Osteoblast (primary cell): ENCODE measurements at places on chromosomes 7 and 10. TPM values are rescaled to one million over a fixed set of nuclear protein-coding genes. Genes with fewer than 3 reads are reported as not detected.

The FAM237B gene
- not detected in 2 replicates for total RNA-seq

The UCMA gene
- not detected in 2 replicates for total RNA-seq

GRCh38 chr7:30863706-30864035 lies 48.0 kb upstream of the AQP1 start:
- DNase-seq = peak; percentile 85

The HTR7 gene
- total RNA-seq = 9.8 and 12.4 TPM in 2 replicates

The PCLO gene
- under 0.01 and 0.36 TPM in 2 replicates for total RNA-seq

GRCh38 chr10:484441-484924 lies 205.0 kb downstream of the DIP2C start:
- no peak for DNase-seq

DNA sequence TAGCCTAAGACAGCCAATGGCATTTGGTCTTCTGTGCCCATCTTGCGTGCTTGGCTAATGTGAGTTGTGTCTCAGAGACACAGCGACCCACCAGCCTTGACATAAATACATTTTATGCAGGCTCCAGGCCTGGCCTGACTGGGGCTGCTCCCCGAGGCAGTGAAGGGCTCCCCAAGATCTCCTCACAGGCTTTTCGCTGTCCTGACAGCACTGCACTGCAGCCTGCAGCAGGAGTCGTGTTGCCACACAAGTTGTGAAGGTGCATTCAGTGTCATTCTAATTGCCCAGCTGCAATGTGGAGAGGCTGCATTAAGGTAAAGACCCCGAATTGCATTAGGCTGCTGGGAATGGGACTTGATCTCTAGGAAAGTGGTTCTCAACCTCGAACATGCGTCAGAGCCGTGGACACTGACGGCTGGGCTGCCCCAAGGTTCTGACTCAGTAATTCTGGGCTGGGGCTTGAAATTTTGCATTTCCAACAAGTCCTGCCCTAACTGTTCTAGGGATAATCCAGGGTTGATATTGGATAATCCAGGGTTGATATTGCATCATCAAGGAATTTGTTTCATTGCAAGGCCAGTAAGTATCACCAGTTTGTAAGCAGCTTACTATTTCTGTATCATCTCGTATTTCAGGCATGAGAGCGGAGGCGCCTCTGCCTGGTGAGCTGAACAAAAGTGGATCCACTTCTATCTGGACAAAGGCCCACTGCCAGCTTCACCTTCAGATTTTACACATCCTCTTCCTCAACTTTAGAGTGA lies 108.7 kb upstream of the INSIG1 start:
- DNase-seq = peak; percentile 78

DNA sequence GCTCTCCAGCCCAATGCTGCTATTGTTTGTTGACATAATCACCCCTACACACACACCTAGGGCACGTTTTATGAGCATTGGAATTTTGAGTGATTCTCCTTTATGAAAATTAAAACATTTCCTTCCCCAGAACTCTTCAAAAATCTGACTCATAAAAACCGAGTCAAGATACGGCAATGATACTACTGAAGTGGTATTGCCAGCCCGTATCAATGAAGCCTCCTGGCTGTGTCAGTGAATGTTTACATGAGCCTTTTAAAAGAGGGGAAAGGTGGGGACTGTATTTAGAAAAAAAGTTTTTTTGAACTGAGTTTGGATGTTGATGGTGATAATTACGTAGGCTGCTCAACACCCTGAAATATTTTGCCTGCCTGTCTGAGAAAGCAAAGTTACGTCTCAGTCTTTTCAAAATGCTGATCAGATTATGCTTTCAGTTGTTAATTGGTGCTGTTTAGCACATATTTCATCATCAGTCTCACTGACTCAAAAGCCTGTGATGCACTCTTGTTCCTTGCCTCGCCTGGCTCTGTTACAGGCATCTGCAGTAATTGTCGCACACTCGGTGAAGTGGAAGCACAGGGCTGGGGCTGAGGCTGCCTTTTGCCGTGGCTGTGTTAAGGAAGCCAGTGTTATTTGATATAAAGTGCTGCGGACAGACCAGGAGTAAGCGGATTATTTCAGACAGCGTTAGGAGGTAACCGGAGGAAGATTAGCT lies 157.4 kb upstream of the TCF7L2 start:
- no peak for DNase-seq
